ENCODE measurements at places on chromosomes 12 and 14. TPM values are rescaled to one million over a fixed set of nuclear protein-coding genes. Genes with fewer than 3 reads are reported as not detected.
A peak's percentile ranks its signal among the peaks of the same experiment; 100 is the strongest.

Gene PCED1B
- 9.7 TPM for total RNA-seq

Gene AP1G2
- total RNA-seq = 134 TPM

DNA sequence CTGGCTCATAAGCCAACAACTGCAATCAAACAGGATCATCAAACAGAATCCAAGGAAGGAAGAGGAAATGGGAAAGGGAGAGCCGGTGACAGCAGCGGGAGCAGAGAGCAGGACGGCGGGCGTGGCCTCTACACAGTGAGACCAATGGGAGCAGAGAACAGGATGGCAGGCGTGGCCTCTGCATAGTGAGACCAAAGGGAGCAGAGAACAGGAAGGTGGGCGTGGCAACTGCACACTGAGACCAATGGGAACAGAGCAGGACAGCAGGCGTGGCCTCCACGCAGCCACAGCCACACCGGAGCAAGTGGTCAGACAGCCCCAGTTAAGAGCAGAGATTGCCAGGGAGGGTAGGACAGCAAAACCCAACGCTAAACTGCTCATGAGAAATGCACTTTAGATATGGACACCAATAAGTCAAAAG, 16.4 kb downstream of the LRCOL1 start:
- H3K27ac ChIP-seq = no peak overlapping the region
- H3K36me3 ChIP-seq = peaks cover 11% of the 10 kb centered on the region
- H3K4me1 ChIP-seq = peaks cover 17% of the 10 kb centered on the region
- peak overlapping the region; percentile 28 for H3K4me3 ChIP-seq
- DNase-seq = peak; percentile 70

- H3K4me1 ChIP-seq = no peaks in the 10 kb centered on the region
- no peaks in the 10 kb centered on the region for H3K36me3 ChIP-seq
- no peak overlapping the region for H3K27ac ChIP-seq
- no peaks in the 10 kb centered on the region for H3K27me3 ChIP-seq
These were observed 593.8 kb downstream of the TRHDE start for GRCh38 chr12:72865921-72866320.

Gene FAM90A1
- total RNA-seq = not detected

GRCh38 chr14:71175491-71175890, 268.2 kb downstream of the PCNX1 start:
- H3K27me3 ChIP-seq = no peaks in the 10 kb centered on the region
- no peak overlapping the region for H3K4me3 ChIP-seq
- H3K27ac ChIP-seq = no peak overlapping the region

GRCh38 chr12:6382371-6382770, 1.6 kb upstream of the LTBR start:
- peaks cover 11% of the 10 kb centered on the region for H3K4me1 ChIP-seq
- H3K27ac ChIP-seq = no peak overlapping the region
- H3K36me3 ChIP-seq = peaks cover 4% of the 10 kb centered on the region
- no peak for DNase-seq
- H3K4me3 ChIP-seq = peak overlapping the region; percentile 62

Gene BBOF1
- 2.3 TPM for total RNA-seq

- no peak for DNase-seq
- peaks cover 6% of the 10 kb centered on the region for H3K36me3 ChIP-seq
- H3K27ac ChIP-seq = no peak overlapping the region
- H3K27me3 ChIP-seq = no peaks in the 10 kb centered on the region
- peaks cover 18% of the 10 kb centered on the region for H3K4me1 ChIP-seq
- H3K4me3 ChIP-seq = no peak overlapping the region
These were observed 24.4 kb downstream of the FBXW8 start for GRCh38 chr12:116934908-116935705.

GRCh38 chr12:109597414-109597794, 23.8 kb downstream of the MVK start:
- peaks cover 13% of the 10 kb centered on the region for H3K36me3 ChIP-seq
- no peak overlapping the region for H3K27ac ChIP-seq
- peaks cover 12% of the 10 kb centered on the region for H3K4me1 ChIP-seq
- no peak for DNase-seq
- peaks cover 2% of the 10 kb centered on the region for H3K27me3 ChIP-seq

DNA sequence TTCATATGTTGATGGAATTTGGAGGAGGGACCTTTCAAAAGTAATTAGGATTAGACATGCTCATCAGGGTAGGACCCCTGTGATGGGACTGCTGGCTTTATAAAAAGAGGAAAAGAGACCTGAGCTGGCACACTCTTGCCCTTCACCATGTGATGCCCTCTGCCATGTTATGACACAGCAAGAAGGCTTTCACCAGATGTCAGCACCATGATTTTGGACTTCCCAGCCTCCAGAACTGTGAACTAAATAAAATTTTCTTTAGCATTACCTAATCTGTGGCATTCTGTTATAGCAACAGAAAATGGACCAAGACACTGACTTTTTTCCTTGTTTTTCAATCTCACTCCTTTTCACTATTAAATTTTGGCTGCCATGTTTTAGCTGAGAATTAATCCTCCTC, 105.0 kb upstream of the TMPO start:
- H3K27ac ChIP-seq = no peak overlapping the region
- DNase-seq = no peak
- H3K36me3 ChIP-seq = peaks cover 10% of the 10 kb centered on the region
- H3K4me3 ChIP-seq = no peak overlapping the region
- peaks cover 31% of the 10 kb centered on the region for H3K4me1 ChIP-seq

- H3K36me3 ChIP-seq = peaks cover 14% of the 10 kb centered on the region
- DNase-seq = no peak
These were observed 109.6 kb downstream of the BCAT1 start for GRCh38 chr12:24839268-24839791.

DNA sequence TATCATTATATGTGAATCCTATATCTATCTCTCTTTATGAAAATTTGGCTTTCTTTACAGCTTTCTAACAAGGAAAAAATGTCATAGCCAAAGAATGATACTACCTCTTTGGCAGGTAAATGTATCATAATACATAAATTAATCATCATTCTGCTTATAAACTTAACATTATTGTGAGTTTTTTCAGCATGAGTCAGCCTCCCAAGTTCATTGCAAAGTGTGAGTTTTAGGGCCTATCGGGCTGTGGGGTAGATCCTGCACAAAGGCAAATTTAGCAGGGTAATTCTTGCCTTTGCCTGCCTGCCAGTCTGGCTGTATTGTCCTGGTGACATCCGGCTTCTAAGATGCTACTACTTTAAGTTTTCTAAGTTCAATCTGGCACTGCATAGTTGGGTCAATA, 412.6 kb downstream of the MDGA2 start:
- H3K4me3 ChIP-seq = no peak overlapping the region
- no peaks in the 10 kb centered on the region for H3K36me3 ChIP-seq
- H3K4me1 ChIP-seq = peaks cover 9% of the 10 kb centered on the region
- no peak overlapping the region for H3K27ac ChIP-seq
- DNase-seq = no peak

- H3K27me3 ChIP-seq = peaks cover 10% of the 10 kb centered on the region
- H3K4me1 ChIP-seq = peaks cover 71% of the 10 kb centered on the region
- H3K36me3 ChIP-seq = no peaks in the 10 kb centered on the region
- DNase-seq = no peak
These were observed 1.3 kb upstream of the EMP1 start for GRCh38 chr12:13195250-13195649.

DNA sequence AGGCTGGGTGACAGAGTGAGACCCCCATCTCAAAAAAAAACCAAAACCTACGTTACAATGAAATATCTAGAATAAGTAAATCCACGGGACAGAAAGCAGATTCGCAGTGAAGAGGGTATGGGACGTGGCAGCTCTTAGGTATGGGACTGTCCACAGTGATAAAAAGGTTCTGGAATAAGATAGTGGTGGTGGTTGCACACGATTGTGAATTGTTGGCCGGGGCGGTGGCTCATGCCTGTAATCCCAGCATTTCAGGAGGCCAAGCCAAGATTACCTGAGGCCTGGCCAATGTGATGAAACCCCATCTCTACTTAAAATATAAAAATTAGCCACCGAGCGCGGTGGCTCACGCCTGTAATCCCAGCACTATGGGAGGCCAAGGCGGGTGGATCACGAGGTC, 76.3 kb downstream of the KDM2B start:
- no peak for DNase-seq
- no peak overlapping the region for H3K4me3 ChIP-seq
- no peaks in the 10 kb centered on the region for H3K4me1 ChIP-seq
- H3K27ac ChIP-seq = no peak overlapping the region
- H3K36me3 ChIP-seq = no peaks in the 10 kb centered on the region

Gene FCF1
- total RNA-seq = 35.7 TPM

GRCh38 chr14:96888158-96888557, 91.0 kb downstream of the VRK1 start:
- H3K27me3 ChIP-seq = no peaks in the 10 kb centered on the region
- no peaks in the 10 kb centered on the region for H3K36me3 ChIP-seq
- H3K4me1 ChIP-seq = no peaks in the 10 kb centered on the region

Gene NFATC4
- 42.4 TPM for total RNA-seq

Gene PRPH
- total RNA-seq = not detected

- DNase-seq = no peak
- peak overlapping the region; percentile 94 for H3K4me3 ChIP-seq
- peaks cover 14% of the 10 kb centered on the region for H3K27me3 ChIP-seq
- peaks cover 33% of the 10 kb centered on the region for H3K4me1 ChIP-seq
These were observed 1.8 kb downstream of the SPSB2 start for GRCh38 chr12:6871052-6871957.

DNA sequence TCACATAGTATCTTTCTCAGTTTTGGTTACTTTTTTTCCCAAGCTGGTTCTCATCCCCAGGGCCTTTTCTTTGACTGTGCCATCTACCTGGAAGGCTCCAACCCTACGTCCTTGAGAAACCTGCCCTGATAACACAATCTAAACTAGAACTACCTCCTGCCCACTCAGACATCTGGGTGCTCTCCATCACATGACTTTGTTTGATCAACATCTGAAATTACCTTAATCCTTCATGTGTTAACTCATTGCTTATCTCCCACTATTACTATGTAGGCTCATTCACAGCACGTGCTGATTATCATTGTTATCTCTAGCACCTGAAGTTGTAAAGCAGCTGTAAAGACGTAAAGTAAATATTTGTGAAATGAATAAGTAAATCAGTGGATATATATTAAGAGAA, 784.0 kb downstream of the TMTC2 start:
- H3K36me3 ChIP-seq = no peaks in the 10 kb centered on the region
- H3K27me3 ChIP-seq = peaks cover 2% of the 10 kb centered on the region
- no peak for DNase-seq

Measured in endothelial cell (in vitro differentiated cells).